GM12878 (cell line): ENCODE measurements at places on chromosomes 5 and 9. TPM values are rescaled to one million over a fixed set of nuclear protein-coding genes. Genes with fewer than 3 reads are reported as not detected.

Gene VLDLR
- polyA plus RNA-seq: 0.28 and 0.37 TPM in 2 replicates

Gene SREK1IP1
- polyA plus RNA-seq: 44.7 and 47.3 TPM in 2 replicates

Gene NR4A3
- polyA plus RNA-seq: 0.04 TPM in 1 of 2 replicates, not detected in the other

Gene OLFM1
- not detected in 2 replicates for polyA plus RNA-seq

Gene TMEM167A
- polyA plus RNA-seq: 190 and 191 TPM in 2 replicates

Gene ECSCR
- 0.55 TPM in 1 of 2 replicates, not detected in the other for polyA plus RNA-seq

Gene LSM11
- polyA plus RNA-seq: 0.80 and 1.5 TPM in 2 replicates

Gene NOL6
- polyA plus RNA-seq: 40.6 and 43.0 TPM in 2 replicates

Gene NKD2
- 0.62 and 0.83 TPM in 2 replicates for polyA plus RNA-seq

Gene RUSC2
- polyA plus RNA-seq: not detected in 2 replicates

Gene TGFBI
- 1.7 and 3.1 TPM in 2 replicates for polyA plus RNA-seq

Gene CDC20B
- polyA plus RNA-seq: 0.05 TPM in 1 of 2 replicates, not detected in the other

Gene CARTPT
- not detected in 2 replicates for polyA plus RNA-seq

Gene ACOT12
- polyA plus RNA-seq: not detected in 2 replicates

Gene TAF1L
- not detected in 2 replicates for polyA plus RNA-seq

Gene C5orf58
- not detected in 2 replicates for polyA plus RNA-seq

Gene ACSL6
- polyA plus RNA-seq: not detected in 2 replicates

Gene EIF4E1B
- polyA plus RNA-seq: not detected in 2 replicates

Gene SLC34A3
- not detected in 2 replicates for polyA plus RNA-seq

Gene SHOC1
- polyA plus RNA-seq: 0.04 and 0.05 TPM in 2 replicates

Gene PELO
- polyA plus RNA-seq: 9.1 and 10.1 TPM in 2 replicates

Gene CDH9
- polyA plus RNA-seq: not detected in 2 replicates

Gene INSL4
- polyA plus RNA-seq: not detected in 2 replicates

Gene ANXA1
- 10.0 and 12.0 TPM in 2 replicates for polyA plus RNA-seq

Gene GLRA1
- not detected in 2 replicates for polyA plus RNA-seq

Gene RORB
- not detected in 2 replicates for polyA plus RNA-seq

Gene PLCXD3
- polyA plus RNA-seq: not detected in 2 replicates

Gene GLDC
- polyA plus RNA-seq: 100 and 101 TPM in 2 replicates

Gene SAPCD2
- polyA plus RNA-seq: 3.3 and 3.4 TPM in 2 replicates

Gene ACER2
- polyA plus RNA-seq: 1.4 and 1.6 TPM in 2 replicates

Gene CDKN2B
- polyA plus RNA-seq: 0.27 TPM in 1 of 2 replicates, not detected in the other

Gene ALAD
- polyA plus RNA-seq: 13.3 and 13.8 TPM in 2 replicates

Gene FCHO2
- polyA plus RNA-seq: 0.11 and 0.21 TPM in 2 replicates
